A172 (cell line): ENCODE measurements at places on chromosomes 2 and 18. TPM values are rescaled to one million over a fixed set of nuclear protein-coding genes. Genes with fewer than 3 reads are reported as not detected.

DNA sequence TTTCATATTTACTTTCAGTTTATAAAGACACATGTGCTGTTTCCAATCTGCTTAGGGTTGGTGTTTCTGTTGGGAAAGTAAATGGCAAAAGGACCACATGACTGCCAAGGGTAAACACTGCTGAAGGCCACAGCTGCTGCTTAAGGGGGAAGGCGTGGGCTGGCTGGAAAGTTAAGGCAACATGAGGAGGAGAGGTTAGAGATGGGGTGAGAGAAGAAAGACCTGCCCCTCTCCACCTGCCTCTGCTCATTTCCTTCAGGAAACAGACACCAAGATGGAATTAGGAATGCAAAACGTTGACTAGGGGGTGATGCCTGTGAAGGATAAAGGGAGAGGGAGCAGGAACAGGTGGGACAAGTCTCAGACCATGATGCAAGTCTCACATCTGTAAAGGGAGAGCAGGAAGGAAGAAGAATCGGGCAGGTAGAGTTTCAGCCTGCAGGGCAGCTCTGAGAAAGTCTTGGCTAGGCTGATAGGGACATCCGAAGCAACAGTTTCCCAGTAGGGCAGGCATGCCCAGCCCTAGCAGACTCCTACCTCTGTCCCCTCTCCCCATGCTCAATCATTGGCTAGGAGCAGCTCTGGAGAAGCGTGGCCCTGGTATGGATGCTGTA lies 86.0 kb downstream of the CDC42EP3 start:
- DNase-seq = no peak

DNA sequence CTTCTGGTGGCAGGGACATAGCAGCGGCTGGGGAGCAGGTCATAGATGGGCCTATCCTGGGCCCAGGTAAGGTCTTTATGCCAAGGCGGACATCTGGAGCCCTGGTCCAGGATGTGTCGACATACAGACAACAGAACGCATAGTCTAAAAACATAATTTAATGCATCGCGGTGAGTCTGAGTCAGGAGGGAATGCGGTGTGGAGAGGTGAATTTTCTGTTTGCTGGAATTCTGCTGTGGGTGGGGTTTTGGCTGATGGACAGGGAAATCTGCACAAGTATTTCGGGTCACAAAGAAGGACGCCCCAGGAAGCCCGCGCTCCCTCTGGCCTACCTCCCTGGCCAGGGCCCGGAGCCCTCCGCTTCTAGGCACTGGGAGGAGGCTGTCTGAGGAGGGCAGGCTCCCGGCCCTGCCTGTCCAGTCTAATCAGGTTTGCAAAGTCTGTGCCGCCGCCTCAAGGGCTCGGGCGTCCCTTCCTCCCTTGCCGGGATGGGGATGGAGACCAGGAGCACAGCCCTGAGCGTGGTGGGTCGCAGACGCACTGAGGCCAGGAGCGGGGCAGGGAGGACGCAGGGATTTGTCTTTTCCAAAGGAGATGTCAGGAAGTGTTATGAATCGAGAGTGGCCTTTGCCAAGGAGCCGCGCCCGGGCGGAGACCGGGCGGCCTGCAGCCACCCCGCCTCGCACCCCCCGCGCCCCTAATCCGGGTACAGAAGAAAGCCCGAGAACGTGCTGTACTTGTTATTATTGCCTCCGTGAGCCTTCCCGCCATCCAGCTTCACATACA lies 2.3 kb downstream of the C1QL2 start:
- DNase-seq = no peak

GRCh38 chr2:112829961-112830681 lies 6.5 kb downstream of the IL1B start:
- DNase-seq = no peak

DNA sequence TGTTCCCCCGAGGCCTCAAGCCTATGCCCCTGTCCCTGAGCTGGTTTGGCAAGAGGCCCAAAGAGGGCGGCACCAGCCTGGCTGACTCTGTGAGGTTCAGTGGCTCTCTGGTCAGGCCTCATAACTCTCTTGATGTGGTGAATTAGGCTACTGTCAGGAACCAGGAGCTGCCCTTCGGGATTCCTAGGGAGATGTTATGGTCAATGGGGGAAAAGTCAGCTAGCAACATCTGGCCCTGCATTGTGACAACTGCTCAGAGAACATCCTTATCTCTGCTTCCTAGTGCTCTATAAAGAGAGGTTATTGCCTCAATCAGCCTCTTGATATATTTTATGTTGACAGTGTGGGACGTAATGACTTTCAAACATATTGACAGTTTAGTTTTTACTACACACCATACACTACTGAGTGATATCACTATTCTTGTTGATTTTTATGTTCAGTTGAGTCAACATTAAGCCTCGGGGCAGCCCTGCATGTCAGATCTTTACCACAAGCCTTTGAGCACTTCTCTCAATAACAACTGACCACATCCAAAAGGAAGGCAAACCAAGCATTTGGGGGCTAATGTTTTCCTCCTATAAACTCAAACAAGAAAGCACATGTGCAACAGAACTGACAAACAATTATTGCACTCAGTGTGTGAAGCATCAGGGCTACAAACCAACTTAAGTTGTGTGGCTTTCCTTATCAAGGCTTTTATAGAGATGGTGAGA lies 448.3 kb upstream of the SLC14A2 start:
- DNase-seq = peak; percentile 13

The LDLRAD4 gene
- 5.7 and 8.9 TPM in 2 replicates for total RNA-seq

The EDAR gene
- not detected in 2 replicates for total RNA-seq

The MATN3 gene
- total RNA-seq = 13.4 and 16.1 TPM in 2 replicates

The NMUR1 gene
- not detected in 2 replicates for total RNA-seq

The TEX44 gene
- not detected in 2 replicates for total RNA-seq

The PLEKHA3 gene
- 34.4 and 63.0 TPM in 2 replicates for total RNA-seq

GRCh38 chr2:221407765-221408164 lies 164.3 kb downstream of the EPHA4 start:
- no peak for DNase-seq

DNA sequence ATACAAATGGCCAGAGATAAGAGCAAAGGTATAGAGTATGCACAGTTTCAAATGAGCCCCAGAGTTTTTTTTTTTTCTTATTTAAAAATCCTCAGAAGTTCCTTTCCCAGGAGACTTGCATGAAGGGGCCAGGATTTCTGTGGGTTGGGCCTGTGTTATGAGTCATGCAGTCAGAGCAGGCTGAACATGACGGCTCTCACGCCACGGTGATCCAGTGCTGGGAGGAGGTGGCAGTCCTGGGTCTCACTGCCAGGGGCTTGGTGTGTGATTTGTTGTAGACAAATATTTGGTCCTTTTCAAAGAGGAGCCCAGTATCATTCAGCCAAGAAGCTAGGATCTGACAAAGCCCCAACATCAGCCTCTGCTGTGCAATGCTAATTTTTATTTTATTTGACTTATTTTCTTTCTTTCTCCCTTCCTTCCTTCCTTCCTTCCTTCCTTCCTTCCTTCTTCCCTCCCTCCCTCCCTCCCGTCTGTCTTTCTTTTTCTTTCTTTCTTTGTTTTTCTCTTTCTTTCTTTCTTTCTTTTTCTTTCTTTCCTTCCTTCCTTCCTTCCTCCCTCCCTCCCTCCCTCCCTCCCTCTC lies 10.4 kb upstream of the KCNE4 start:
- DNase-seq = peak; percentile 90

The EMX1 gene
- 0.34 and 0.50 TPM in 2 replicates for total RNA-seq

- DNase-seq = no peak
Measured at GRCh38 chr18:31595121-31595771, 3.6 kb downstream of the TTR start.

DNA sequence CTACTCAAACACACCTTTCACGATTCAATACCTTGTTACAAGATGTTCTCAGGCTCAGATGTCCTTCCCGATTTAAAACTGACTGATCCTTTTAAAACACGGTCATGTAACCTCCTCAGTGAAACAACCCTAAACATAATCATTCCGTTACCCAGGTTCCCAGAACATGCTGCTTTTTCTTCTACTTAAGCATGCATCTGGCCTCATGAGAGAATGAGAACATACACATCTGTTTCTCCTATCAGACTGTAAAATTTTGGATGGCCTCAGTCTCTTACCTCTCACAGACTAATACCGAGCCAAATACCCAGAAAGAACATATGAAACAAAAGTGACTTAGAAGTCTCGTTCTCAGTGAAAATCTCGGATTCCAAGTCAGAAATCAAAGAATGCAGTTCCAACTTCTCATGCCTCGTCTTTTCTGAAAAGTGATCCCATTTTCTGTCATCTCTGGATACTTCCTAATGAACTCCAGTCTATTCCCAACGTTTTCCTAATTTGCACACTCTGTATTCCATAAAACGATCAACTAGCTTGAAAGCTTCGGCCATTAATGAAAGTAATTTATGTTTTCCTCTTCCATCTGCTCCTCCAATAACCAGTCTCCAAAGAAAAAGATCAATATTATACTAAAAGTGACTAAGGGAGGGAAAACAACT lies 919 bp downstream of the SF3B1 start:
- DNase-seq = peak; percentile 11

The INHA gene
- 0.86 TPM in 1 of 2 replicates, not detected in the other for total RNA-seq

- DNase-seq = no peak
Measured at GRCh38 chr2:215032153-215032552, 106.3 kb downstream of the ABCA12 start.

GRCh38 chr2:191691016-191691735 lies 13.2 kb downstream of the NABP1 start:
- peak; percentile 87 for DNase-seq

The HOXD13 gene
- total RNA-seq = 4.2 and 5.2 TPM in 2 replicates

- DNase-seq = peak; percentile 73
Measured at GRCh38 chr2:101518578-101519492, 43.9 kb upstream of the RFX8 start.

- DNase-seq = no peak
Measured at GRCh38 chr2:158776231-158776630, 18.9 kb upstream of the DAPL1 start.

GRCh38 chr2:236975766-236976165 lies 109.9 kb upstream of the COPS8 start:
- no peak for DNase-seq

GRCh38 chr2:77664491-77664890 lies 142.3 kb upstream of the LRRTM4 start:
- no peak for DNase-seq

GRCh38 chr2:109279243-109279860 lies 150.3 kb downstream of the SH3RF3 start:
- DNase-seq = no peak

DNA sequence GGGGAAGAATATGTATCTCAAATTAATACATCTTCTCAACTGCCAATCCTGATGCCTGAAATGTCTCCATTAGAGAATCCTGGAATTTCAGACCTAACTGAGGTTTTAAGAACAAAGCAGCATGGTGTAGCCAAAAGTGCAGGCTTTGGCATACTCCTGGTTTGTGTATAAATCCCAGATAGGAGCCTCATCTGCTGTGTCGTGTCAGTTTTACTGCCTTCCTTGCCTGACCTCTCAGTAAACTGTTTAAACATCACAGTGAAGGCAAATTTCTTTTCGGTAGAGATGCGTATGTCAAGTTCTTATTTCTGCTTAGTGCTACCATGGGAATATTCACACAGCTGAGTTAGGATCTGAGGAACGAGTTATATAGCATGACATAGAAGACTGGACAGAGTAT lies 7.3 kb downstream of the SCG2 start:
- no peak for DNase-seq

The TOGARAM2 gene
- 0.69 and 1.9 TPM in 2 replicates for total RNA-seq

DNA sequence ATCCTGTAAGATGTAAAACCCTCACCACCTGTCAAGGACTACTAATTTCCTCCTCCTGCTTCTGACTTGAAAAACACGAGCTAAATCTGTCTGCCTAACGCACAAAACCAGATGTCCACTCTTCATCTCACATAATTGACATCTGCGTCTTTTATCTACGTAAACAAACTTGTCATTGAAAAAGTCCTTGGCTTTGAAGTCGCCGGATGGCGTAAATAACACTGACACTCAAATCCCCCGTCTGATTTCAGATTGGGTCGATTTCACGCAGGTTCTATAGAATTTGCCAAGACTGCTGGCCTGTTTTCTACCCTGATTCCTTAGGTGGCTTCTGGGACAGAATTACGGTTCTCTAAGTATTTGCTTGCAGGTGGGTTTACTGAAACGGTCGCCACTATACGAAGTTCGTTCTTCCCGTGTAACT lies 539 bp upstream of the MOB4 start:
- DNase-seq = no peak

DNA sequence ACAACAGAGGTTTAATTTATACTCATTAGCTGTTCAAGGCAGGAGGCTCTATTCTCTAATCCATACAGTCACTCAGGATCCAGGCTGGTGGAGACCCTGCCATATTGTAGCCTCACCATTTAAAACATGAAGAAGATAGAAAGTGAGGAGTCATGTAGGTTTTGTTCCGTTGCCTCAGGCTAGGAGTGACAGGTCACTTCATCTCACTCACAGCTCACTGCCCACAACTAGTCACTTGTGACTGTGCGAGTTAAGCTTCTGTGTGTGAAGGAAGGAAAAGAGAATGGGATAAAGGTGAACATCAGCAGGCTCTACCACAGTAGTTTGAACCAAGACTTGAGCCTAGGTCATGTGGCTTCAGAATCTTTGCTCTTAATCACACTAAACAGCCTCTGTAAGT lies 9.0 kb upstream of the IGFBP2 start:
- no peak for DNase-seq

- peak; percentile 13 for DNase-seq
Measured at GRCh38 chr2:220855296-220855695, 716.8 kb downstream of the EPHA4 start.

- DNase-seq = no peak
Measured at GRCh38 chr2:16091576-16092282, 151.4 kb downstream of the MYCN start.

DNA sequence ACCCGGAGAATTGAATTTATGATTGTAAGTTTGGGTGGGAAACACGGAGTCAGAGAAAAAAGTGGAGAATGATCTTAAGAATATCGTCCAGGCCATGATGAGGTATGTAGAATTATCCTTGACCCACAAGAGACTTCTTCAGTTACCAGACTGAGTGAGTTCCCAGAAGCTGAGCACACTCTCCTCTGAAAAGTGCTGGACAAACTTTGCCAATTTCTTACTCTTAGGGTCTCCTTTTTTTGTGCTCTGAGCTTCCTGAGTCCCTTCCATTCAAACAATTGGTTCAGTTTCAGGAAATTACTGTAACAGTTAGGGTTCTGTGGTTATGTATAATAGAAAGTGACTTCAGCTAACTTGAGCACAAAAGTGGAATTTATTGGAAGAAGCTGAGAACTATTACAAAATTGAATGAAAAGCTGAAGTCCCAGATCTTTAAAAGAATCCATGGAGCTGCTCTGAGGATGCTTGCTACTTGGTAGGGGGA lies 50.6 kb upstream of the EHBP1 start:
- DNase-seq = no peak

GRCh38 chr18:35186291-35187034 lies 54.4 kb upstream of the ZNF397 start:
- DNase-seq = no peak

The GPC1 gene
- 182 and 198 TPM in 2 replicates for total RNA-seq

- no peak for DNase-seq
Measured at GRCh38 chr2:174195253-174195652, 53.1 kb downstream of the OLA1 start.

The CDKL4 gene
- total RNA-seq = 0.10 TPM in 1 of 2 replicates, not detected in the other

The C1QL2 gene
- total RNA-seq = not detected in 2 replicates

The CENPA gene
- total RNA-seq = 35.8 and 44.3 TPM in 2 replicates

GRCh38 chr2:126117886-126118285 lies 538.1 kb upstream of the GYPC start:
- no peak for DNase-seq

The BCL11A gene
- total RNA-seq = not detected in 2 replicates

The ASAP2 gene
- 20.4 and 24.4 TPM in 2 replicates for total RNA-seq
